ENCODE measurements at places on chromosomes 5 and 9.

DNA sequence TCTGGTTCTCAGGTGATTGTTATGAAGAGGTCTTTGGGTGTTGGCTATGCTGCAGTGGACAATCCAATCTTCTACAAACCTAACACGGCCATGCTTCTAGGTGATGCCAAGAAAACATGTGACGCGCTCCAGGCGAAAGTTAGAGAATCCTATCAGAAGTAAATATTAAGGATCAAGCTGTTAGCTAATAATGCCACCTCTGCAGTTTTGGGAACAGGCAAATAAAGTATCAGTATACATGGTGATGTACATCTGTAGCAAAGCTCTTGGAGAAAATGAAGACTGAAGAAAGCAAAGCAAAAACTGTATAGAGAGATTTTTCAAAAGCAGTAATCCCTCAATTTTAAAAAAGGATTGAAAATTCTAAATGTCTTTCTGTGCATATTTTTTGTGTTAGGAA, 101.3 kb downstream of the NNT start:
- DNase-seq: no peak

GRCh38 chr9:117703537-117703936, 666 bp upstream of the TLR4 start:
- DNase-seq: no peak

GRCh38 chr9:35495984-35496383, 6.1 kb downstream of the RUSC2 start:
- no peak for DNase-seq

DNA sequence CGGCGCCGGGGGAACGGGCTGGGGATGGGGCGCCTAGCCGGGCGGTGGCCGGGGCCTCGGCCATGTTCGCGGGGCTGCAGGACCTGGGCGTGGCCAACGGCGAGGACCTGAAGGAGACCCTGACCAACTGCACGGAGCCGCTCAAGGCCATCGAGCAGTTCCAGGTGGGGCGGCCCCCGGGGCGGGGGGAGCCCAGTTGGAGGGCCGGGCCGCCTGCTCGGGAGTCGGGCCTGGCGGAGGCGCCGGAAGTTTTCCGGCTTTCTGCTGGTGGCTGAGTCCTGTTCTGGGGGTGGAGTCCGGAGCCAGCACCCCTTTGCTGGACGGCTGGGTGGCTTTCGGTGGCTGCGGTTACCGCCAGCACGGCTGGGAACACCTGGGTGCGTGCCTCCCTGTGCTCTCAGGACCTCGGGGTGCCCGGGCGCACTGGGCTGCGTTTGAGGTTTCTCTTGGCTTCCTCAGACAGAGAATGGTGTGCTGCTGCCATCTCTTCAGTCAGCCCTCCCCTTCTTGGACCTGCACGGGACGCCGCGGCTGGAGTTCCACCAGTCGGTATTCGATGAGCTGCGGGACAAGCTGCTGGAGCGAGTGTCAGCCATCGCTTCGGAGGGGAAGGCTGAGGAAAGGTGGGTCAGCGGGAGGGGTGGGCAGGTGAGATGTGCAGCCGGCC, 454 bp downstream of the NELFB start:
- DNase-seq: no peak

DNA sequence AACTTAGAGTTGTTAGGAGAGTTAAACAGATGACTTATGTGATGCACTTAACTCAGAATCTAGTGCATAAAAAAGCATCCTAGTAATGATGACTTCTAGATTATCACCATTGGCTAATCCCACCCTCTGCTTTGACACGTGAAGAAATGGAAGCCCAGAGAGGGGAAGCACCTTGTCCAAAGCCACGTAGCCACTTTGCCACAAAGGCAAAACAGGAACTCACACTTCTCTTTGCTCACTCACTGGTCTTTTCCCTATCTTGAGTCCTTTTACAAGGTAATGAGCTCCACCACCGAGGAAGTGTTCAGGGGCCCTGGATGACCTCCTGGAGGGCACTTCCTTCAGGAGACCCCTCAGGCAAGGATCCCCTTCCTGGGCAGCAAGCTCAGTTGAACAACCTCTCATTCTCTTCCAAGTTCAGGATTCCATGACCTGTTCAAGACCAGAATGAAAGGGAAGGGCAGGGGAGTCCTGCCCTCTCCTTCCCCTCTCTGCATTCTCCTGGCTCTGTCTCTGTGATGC, 89.7 kb downstream of the HRH2 start:
- no peak for DNase-seq

GRCh38 chr5:175836737-175837136, 34.6 kb upstream of the CPLX2 start:
- no peak for DNase-seq

- DNase-seq: no peak
Observed at GRCh38 chr5:158811921-158812320, 287.8 kb downstream of the EBF1 start.

GRCh38 chr5:89228355-89228754, 345.4 kb upstream of the MEF2C start:
- no peak for DNase-seq

DNA sequence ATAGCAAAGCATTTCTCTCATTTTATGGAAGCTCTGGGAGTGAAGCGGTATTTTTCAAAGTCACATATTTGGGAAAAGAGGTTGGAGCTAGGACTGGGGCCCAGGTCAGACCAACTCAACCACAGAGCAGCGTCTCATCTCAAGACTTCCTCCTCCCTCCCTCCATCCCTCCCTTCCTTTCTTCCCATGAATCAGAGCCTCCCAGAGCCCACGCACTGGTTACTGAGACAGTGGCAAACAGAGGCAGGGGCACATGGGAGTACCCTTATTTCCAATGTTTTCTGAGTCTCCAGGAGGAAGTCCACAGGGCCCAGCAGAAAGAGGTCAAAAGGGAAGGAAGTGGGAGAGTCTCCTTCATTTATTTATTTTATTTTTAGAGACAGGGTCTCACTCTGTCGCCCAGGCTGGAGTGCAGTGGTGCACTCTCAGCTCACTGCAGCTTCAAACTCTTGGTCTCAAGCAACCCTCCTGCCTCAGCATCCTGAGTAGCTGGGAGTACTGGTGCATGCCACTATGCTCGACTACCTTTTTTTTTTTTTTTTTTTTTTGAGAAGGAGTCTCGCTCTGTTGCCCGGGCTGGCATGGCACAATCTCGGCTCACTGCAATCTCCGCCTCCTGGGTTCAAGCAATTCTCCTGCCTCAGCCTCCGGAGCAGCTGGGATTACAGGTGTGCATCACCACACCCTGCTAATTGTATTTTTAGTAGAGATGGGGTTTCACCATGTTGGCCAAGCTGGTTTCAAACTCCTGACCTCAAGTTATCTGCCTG, 52.5 kb upstream of the CDKN2AIPNL start:
- DNase-seq: no peak

DNA sequence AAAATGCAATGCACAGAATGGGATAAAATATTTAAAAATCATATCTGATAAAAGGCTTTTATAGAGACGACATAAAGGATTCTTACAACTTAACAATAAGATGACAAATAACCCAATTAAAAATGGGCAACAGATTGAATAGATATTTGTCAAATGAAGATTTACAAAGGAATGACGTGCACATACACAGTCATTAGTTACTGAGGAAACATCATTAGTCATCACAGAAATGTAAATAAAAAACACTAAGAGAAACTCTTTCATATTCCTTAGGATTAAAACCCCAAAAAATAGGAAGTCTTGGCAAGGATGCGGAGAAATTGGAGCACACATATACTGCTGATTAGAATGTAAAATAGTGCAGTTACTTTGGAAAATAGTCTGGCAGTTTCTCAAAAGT, 1886.0 kb upstream of the CDH6 start:
- DNase-seq: no peak

GRCh38 chr9:112868461-112868860, 22.2 kb downstream of the SLC46A2 start:
- DNase-seq: no peak

DNA sequence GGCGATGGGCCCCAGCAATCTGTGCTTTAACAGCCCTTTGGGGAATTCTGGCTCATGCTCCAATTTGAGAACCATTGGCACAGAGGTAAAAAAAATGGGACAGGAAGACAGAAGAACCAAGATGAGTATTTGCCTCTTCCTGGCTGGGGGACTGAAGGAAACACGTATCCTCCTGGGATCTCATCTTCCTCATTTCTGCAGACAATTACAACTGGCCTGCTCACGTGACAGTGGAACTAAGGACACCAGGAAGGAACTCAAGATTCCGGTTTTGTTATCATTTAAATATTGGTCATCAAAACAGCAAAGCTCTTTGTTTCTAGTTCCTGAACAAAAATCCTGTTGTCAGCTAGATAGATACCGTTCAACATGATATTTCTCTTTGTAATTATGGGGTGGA, 216.0 kb upstream of the DAP start:
- no peak for DNase-seq

- no peak for DNase-seq
Observed at GRCh38 chr9:22107202-22108045, 98.3 kb upstream of the CDKN2B start.

DNA sequence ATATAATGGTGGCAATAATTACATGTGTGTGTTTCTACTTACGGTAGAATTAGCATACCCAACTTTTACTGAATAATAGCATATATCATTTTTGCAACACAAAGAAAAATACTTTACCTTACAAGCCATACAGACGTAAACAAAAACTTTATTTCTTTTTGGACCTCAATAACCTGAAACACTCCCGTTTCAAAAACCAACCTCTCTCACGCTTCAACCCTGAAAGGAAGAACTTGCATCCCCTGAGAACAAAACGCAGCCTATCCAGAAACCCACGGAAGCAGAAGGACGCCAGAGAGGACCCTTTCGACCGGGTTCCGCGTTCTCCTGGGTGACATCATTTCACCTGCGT, at the start of gene RNF38:
Gene RNF38 (minus strand): TSS at position 290 of the 352 bp plus-strand sequence. CDS start 161 bp downstream, at position 129.
- no peak for DNase-seq

DNA sequence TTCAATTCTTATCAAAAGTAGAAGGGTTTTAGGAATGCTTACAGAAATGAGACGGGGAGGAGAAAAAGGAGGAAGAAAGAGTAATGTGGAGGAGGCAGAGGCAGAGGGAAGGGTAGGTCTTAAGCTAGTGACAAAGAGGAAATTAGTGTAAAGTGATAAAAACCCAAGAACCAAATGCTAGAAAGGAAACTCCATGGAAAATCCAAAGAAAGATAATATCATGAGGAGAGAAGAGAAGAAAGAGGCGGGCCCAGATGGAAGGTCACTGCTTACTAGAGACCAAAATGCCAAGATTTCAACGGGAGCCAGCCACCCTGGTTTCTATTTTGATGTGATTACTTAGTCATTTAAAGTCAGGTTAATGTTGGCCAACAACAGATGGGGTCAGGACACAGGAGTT, 68.6 kb upstream of the IL12B start:
- no peak for DNase-seq

- no peak for DNase-seq
Observed at GRCh38 chr5:88881571-88881971, 1.4 kb downstream of the MEF2C start.

DNA sequence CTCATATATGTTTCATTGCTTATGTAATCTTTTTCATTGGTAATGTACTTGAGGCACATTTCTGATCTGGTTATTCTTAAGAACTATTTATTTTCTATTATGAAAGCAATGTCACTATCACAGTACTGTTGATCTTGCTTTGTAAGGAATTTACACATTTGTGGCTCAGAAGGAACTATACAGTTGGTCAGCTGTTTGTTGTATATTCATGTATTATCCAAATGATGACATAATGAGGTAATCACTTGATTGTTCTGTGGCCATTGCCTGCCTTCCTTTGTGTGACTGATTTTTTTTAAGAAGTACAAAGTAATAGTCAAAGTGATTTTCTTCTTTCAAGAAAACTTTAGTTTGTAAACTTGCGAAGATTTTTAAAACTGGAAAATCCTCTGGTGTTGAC, 399.9 kb downstream of the TMEM161B start:
- DNase-seq: no peak

- DNase-seq: no peak
Observed at GRCh38 chr5:124952079-124952478, 205.6 kb upstream of the ZNF608 start.

- no peak for DNase-seq
Observed at GRCh38 chr5:130805648-130806047, 359.4 kb downstream of the HINT1 start.

DNA sequence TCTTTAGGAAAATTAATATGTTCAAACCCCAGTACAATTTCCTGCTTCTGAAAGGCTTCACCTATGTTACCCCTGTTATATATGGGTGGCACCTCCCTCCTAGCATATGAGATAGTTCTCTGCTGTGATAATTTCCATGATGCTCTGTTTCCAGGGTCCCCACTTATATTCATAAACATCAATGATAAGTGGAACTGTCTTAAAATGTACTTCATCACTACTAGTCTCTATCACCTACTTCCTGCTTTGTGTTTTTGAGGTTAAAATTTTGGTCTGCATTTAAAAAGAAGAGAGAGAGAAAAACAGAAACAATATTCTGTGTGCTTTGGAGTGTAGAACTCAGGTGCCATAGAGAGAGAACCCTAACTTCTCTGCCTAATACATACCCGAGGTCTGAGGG, 234.7 kb downstream of the HTR1A start:
- no peak for DNase-seq

- peak; percentile 24 for DNase-seq
Observed at GRCh38 chr9:84755380-84755779, 85.9 kb downstream of the NTRK2 start.

DNA sequence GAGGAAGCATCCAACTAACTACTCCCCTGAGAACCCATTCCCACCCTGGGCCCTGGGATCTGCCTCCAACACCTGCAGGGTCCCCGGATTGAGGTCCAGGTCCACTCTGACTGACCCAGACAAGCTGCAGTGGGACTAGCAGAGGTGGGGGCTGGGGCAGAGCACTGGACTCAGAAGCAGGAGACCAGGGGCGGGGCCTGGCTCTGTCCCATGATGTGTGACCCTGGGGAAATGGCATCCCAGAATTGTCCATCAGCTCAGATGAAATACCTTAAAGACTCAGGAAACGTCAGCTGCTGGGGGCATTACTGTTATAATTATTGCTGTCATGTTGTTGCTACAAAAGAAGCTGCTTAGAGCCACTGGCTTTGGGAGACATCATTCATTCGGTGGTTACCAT, 202.4 kb downstream of the C9orf50 start:
- DNase-seq: no peak

- DNase-seq: no peak
Observed at GRCh38 chr5:1383886-1384401, 39.0 kb upstream of the CLPTM1L start.

GRCh38 chr9:89010056-89010455, 18.8 kb downstream of the S1PR3 start:
- DNase-seq: no peak

DNA sequence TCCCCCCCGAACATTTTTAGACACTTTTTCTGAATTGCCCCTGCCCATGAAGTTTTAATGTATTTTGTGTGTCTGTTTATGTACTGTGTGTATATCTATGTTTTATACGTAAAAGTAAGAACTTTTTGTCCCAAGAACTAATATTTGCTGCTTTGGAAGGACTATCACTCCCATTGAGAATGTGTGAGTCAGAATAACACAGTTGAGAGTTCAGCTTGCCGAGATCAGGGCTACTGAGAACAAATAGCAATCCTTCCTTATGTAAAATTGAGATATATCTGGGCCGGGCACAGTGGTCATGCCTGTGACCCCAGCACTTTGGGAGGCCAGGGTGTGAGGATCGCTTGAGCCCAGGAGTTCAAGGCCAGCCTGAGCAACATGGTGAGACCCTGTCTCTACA, 11.3 kb downstream of the GTF3C4 start:
- no peak for DNase-seq

Measured in HFFc6 (cell line).